HCT116 (cell line): ENCODE measurements at places on chromosomes 16 and 17.

DNA sequence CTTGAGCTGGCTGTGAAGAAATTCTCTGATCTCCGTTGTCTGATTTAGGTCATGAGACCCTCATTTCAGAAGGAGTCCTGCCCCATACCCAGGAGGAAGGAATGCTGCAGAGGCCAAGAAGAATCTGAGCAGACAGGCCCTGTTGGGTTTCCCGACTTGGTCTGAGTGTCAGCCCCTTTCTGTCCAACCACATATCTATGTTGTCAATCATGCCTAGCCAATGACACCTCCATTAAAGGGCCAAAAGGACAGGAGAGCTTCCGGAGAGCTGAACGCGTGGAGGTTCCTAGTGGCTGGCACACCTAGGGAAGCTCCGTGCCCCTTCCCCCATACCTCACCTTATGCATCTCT lies 37.8 kb downstream of the PIMREG start:
- H3K4me1 ChIP-seq = no peaks in the 10 kb centered on the region
- H3K27me3 ChIP-seq = no peaks in the 10 kb centered on the region
- H3K4me3 ChIP-seq = no peak overlapping the region
- H3K36me3 ChIP-seq = no peaks in the 10 kb centered on the region

DNA sequence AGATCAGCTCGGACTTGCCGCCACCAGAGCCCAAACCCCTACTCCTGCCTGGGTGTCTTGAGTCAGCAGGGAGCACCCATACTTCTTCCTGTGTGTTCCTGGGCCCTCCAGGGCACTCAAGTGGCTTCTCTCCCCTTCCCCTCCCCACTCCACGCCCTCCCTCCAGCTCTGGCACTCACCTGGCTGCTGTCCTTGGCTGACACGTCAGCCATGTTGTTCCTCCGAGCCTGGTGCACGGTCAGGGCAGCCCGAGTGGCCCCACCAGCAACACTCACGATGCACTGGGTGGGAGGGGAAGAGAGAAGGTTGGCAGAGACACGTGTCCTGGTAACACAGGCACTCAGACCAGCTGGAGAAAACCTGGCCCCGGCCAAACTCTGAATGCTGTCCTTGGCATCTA lies 11.5 kb downstream of the RUSF1 start:
- DNase-seq = no peak
- no peaks in the 10 kb centered on the region for H3K27me3 ChIP-seq

DNA sequence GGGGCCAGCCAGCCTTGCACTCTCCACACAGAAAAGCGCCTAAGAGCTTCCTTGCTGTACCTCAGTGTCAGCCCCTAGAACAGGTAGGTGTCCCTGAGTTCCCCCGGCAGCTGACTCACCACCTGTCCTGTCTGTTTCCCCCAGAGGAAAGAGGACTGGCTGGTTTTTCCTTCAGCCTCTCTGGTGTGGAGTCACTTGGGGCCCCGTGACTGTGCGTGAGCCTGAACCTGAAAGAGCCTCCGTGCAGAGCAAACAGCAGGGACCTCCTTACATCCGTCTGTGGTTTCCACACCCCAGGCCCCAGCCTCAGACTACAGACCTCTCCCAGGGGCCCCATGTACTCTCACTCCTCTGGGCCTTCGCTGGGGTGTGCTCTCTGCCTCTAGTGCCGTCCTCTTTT lies 87.8 kb downstream of the GNAO1 start:
- no peak overlapping the region for H3K27ac ChIP-seq
- no peaks in the 10 kb centered on the region for H3K36me3 ChIP-seq
- peaks cover 27% of the 10 kb centered on the region for H3K27me3 ChIP-seq
- no peaks in the 10 kb centered on the region for H3K4me1 ChIP-seq

DNA sequence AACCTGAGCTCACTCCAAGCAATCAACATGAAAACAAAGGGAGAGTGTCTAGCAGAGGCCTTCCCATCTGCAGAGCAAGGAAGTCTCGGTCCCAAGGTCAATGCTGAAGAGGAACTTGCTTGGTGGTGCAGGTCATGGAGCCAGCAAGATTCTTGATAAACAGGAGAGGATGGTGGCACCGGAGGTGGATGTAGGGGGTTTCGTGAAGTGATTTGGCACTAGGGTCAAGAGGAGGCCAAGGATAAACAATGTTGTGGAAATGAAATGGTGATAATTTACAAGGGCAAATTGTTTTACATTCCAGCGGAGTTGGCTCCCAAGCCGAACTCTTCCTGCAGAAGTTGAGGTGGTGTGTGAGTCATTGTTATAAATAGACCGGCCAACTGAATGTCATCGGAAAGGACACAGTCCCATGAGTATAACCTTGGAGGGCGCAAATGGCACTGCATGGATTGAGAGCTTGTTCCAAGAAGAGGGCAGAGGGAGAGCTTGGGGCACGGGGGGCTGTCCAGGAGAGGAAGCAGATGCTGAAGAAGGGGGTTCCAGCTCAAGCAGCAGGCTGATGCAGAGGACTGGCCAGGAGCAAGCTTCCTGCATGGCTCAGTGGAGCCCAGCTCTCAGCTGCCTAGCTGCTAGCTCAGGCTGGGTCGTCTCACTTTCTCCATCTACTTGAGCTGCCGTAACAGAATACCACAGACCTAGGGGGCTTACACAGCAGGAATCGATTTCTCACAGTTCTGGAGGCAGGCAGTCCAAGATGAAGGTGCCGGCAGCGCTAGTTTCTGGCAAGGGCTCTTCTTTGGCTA lies 136.6 kb downstream of the COPRS start:
- peaks cover 3% of the 10 kb centered on the region; the same call in 1 of the 2 replicates for H3K4me1 ChIP-seq
- no peak overlapping the region for H3K27ac ChIP-seq
- no peaks in the 10 kb centered on the region for H3K27me3 ChIP-seq

GRCh38 chr16:85900027-85900792 lies 1.2 kb downstream of the IRF8 start:
- H3K4me3 ChIP-seq = no peak overlapping the region
- DNase-seq = no peak
- H3K27ac ChIP-seq = no peak overlapping the region

- no peak for DNase-seq
- H3K27me3 ChIP-seq = no peaks in the 10 kb centered on the region
- H3K36me3 ChIP-seq = peaks cover 8% of the 10 kb centered on the region
- no peaks in the 10 kb centered on the region for H3K4me1 ChIP-seq
- H3K27ac ChIP-seq = no peak overlapping the region
These were observed 11.6 kb downstream of the NUDT16L1 start for GRCh38 chr16:4704913-4705312.

GRCh38 chr17:74861662-74862107 lies 2.0 kb upstream of the GRIN2C start:
- no peak overlapping the region for H3K27ac ChIP-seq
- H3K4me1 ChIP-seq = peaks cover 21% of the 10 kb centered on the region; the same call in 1 of the 2 replicates
- DNase-seq = no peak
- H3K36me3 ChIP-seq = peaks cover 7% of the 10 kb centered on the region
- no peak overlapping the region for H3K4me3 ChIP-seq

GRCh38 chr16:89422527-89422904 lies 67.8 kb downstream of the ANKRD11 start:
- no peak overlapping the region for H3K4me3 ChIP-seq
- H3K27me3 ChIP-seq = no peaks in the 10 kb centered on the region
- H3K4me1 ChIP-seq = no peaks in the 10 kb centered on the region
- no peak overlapping the region for H3K27ac ChIP-seq
- H3K36me3 ChIP-seq = peaks cover 9% of the 10 kb centered on the region; the same call in 1 of the 2 replicates
- no peak for DNase-seq

GRCh38 chr16:1729445-1729844 lies 23.4 kb downstream of the MAPK8IP3 start:
- no peak for DNase-seq
- H3K4me3 ChIP-seq = no peak overlapping the region
- no peaks in the 10 kb centered on the region for H3K4me1 ChIP-seq
- H3K36me3 ChIP-seq = peaks cover under 1% of the 10 kb centered on the region; the same call in 1 of the 2 replicates
- no peak overlapping the region for H3K27ac ChIP-seq

DNA sequence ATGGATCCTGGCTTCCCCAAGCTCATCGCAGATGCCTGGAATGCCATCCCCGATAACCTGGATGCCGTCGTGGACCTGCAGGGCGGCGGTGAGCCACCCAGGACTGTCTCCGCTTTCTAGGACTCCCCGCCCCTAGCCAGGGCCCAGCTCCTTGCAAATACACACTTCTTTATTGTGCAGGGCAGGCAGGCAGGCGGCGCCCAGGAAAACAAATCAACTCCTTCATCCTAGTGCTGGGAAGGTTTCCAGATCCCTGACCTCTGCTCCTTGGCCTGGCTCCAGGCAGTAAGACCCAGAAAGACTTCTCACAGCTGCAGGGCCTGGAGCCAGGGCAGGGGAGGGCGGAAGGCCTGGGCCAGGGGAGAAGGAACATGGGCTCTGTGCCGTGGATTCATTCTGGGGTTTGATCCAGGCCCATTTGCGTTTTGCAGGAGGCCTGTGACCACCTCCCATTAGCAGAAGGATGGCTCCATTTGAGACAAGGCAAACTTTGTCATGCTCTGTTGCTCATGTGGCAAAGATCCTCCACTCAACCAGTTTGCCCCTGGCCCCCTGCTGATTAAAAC lies 6.0 kb upstream of the LPCAT2 start:
- peak; percentile 40 for DNase-seq
- no peaks in the 10 kb centered on the region for H3K27me3 ChIP-seq
- H3K4me1 ChIP-seq = peaks cover 45% of the 10 kb centered on the region

- peaks cover 7% of the 10 kb centered on the region for H3K4me1 ChIP-seq
- no peak overlapping the region for H3K27ac ChIP-seq
- no peaks in the 10 kb centered on the region for H3K27me3 ChIP-seq
- no peak overlapping the region for H3K4me3 ChIP-seq
These were observed 7.3 kb downstream of the MILR1 start for GRCh38 chr17:64455993-64456885.

DNA sequence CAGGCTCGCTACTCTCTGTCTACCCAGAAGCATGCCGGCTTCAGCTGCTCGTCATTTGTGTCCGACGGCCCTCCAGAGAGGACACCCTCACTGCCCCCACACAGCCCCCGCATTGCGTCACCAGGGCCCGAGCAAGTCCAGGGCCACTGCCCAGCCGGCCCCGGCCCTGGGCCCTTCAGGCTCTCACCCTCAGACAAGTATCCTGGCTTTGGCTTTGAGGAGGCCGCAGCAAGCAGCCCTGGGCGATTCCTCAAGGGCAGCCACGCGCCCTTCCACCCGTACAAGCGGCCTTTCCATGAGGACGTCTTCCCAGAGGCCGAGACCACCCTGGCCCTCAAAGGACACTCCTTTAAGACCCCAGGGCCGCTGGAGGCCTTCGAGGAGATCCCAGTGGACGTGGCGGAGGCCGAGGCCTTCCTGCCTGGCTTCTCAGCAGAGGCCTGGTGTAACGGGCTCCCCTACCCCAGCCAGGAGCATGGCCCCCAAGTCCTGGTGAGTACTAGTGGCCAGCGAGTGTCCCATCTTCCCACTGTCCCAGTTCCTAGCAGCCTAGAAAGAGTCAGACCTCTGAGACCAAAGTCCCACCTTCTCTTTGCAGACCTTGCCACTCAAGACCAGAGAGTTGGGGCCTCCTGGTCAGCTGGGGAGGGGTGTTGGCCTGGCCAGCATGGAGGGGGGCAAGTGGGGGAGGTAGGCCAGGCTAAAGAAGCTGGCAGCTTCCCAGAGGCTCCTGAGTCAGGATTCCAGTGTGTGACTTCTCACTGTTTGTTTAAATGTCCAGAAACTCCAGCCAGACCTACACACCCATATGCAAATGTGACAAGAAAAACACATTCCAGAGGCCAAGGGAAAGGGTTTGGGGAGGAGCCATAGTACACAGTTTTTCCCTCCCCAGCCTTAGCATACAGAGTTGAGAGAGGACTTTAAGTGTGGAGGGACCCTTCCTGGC lies 18.6 kb downstream of the FOXN1 start:
- no peaks in the 10 kb centered on the region for H3K36me3 ChIP-seq
- no peak for DNase-seq
- H3K4me1 ChIP-seq = no peaks in the 10 kb centered on the region
- H3K27ac ChIP-seq = no peak overlapping the region; the same call in 1 of the 2 replicates
- H3K4me3 ChIP-seq = no peak overlapping the region

DNA sequence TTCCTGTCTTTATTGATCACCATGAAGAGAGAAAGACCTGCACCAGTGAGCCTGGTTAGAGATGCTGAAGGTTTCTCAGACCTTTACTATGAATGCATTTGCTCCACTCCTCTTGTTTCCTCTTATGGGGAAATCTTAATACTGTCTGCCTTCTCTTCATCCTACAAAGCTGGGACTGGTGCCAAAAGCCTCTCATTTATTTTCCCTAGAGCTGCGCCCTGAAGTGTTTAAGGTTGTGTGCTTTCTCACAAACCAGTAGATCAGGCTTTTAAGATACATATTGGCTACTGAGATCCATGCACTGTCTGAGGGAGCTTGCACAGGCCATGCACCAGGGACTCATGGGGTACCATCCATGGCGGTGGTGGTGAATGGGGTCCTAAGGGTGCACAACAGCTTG lies 286.1 kb upstream of the PMFBP1 start:
- no peak overlapping the region for H3K27ac ChIP-seq
- no peak overlapping the region for H3K4me3 ChIP-seq
- H3K36me3 ChIP-seq = no peaks in the 10 kb centered on the region
- no peaks in the 10 kb centered on the region for H3K27me3 ChIP-seq
- DNase-seq = no peak
- H3K4me1 ChIP-seq = no peaks in the 10 kb centered on the region

DNA sequence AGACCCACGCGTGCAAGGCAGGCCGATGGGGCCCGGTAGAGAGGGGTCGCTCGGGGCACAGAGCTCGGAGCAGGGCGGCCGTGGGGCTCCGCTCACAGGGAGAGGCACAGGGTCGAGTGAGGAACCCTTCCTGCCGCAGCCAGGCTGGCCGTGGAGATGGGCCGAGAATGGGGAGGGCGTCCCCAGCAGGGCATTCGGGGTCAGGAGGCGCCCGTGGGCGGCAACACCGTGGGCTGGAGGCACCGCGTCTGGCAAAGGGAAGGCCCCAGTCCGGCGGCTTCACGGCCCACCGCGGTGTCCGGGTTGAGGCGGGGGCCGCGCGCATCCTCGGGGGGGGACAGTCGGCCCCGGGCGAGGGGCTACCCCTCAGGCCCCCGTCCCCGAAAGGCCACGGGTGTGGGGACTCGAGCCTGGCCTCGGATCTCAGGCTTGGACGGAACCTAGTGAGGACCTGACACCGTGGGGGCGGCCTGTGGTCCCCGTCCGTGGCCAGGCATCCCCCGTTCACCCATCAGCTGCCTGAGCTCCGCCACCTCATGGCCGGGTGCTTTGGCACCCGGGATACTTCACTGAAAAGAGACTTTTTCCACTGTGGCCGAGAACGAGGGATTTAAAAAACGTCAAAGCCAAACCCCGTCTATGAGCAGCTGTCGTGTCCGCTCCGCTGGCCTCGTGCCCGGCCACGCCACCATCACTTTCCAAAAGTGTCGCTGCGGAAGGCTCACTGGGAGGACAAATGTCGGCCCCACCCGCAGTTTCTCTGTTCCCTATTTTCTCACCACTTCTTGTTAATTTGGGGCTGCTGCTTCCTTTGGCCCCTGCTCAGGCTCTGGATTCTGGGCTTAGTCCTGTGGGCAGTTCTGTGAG lies 73.6 kb downstream of the METRNL start:
- no peak overlapping the region for H3K27ac ChIP-seq
- no peaks in the 10 kb centered on the region for H3K27me3 ChIP-seq
- no peaks in the 10 kb centered on the region for H3K36me3 ChIP-seq
- H3K4me3 ChIP-seq = no peak overlapping the region
- no peak for DNase-seq

- H3K27me3 ChIP-seq = no peaks in the 10 kb centered on the region
- H3K4me3 ChIP-seq = no peak overlapping the region
- H3K36me3 ChIP-seq = peaks cover 37% of the 10 kb centered on the region
- no peak overlapping the region for H3K27ac ChIP-seq
- no peak for DNase-seq
These were observed 18.2 kb upstream of the IL17C start for GRCh38 chr16:88619859-88620815.
